ENCODE measurements at places on chromosomes 11 and 22. TPM values are rescaled to one million over a fixed set of nuclear protein-coding genes. Genes with fewer than 3 reads are reported as not detected.

GRCh38 chr22:36442506-36443197, 38.8 kb downstream of the TXN2 start:
- DNase-seq, result no peak

GRCh38 chr11:113856966-113857759, 18.2 kb downstream of the USP28 start:
- no peak for DNase-seq

DNA sequence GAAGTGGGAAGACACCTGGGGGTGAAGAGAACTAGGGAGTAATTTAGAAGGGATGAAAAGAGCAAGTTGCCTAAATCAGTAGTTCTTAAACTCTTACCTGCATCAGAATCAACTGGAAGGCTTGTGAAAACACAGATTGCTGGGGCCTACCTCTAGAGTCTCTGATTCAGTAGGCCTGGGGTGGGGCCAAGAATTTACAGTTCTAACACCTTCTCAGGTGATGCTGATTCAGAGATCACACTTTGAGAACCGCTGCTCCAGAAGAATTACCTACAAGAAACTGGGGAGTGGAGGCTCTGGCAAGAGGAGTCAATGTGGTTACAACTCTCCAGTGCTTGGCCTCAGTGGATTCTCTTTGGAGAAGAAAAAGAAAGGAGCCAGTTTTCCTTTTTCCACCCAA, 128.7 kb downstream of the C11orf58 start:
- no peak for DNase-seq

- peak; percentile 13 for DNase-seq
These were observed 516 bp downstream of the VPS26B start for GRCh38 chr11:134224710-134225664.

DNA sequence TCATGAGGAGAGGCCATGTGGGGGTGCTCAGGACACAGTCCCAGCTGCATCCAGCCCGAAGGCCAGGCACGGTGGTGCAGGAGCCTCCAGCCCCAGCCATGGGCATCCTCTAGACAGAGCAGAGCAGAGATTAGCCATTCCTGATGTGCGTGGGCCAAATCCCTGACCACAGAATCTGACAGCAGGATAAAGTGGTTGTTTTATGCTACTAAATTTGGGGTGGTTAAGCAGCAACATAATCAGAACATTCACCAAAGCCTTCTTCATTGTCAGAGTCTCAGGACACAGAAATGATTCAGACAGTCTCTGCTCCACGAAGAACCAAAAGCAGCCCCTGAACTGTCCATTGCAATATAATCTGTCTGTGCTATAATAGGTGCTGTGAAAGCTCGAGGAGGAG, 19.7 kb downstream of the RASD2 start:
- DNase-seq, result no peak

CCDC188 gene
- not detected for total RNA-seq

TMEM184B gene
- total RNA-seq, result 62.1 TPM

OR52B2 gene
- total RNA-seq, result not detected

ELMOD1 gene
- 3.3 TPM for total RNA-seq

Measured in H4 (cell line).